NB4 (cell line): ENCODE measurements at places on chromosomes 4 and X.

GRCh38 chr4:89868999-89869589 is 25.6 kb upstream of the MMRN1 start:
- no peak for DNase-seq

GRCh38 chr4:152150214-152150613 is 385.7 kb downstream of the FBXW7 start:
- DNase-seq: no peak

DNA sequence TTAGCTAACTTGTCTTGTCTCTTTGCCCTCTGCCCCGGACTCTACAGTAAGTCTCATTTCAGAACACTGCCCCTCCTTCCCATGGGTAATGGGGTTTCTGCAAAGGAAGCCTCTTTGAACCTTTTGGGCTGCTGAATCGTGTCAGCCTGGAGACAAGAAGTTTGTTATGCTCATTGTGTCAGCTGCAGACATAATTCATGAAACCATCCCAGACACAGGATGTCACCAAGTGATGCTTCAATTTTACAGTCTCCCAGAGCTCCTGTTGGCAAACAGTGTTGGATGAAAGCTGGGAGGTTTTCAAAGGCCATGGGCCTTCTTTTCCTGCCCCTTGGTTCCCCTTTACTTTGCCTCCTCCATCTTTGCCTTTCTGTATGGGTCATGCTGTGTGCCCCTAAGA is 223.1 kb upstream of the TAPT1 start:
- no peak for DNase-seq

DNA sequence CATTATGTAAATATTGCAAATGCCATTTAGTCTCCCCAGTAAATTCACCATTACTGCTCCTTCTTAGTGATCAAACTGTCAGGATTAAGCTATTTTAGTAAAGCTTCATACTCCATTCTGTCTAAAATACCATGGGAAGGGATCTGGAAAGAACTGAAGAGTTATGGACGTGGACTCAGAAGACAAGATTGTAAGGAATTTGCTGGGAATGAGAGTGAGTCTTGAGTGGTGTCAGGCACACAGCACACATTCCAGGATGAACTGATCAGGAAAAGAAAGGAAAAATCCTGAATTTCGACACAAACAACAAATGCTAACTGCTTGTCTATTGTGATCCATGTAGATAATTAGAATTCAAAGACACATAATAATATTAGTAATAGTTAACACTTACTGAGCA is 311.0 kb downstream of the CENPC start:
- DNase-seq: no peak

- no peak for DNase-seq
Observed at GRCh38 chr4:81512757-81513501, 41.2 kb upstream of the RASGEF1B start.

DNA sequence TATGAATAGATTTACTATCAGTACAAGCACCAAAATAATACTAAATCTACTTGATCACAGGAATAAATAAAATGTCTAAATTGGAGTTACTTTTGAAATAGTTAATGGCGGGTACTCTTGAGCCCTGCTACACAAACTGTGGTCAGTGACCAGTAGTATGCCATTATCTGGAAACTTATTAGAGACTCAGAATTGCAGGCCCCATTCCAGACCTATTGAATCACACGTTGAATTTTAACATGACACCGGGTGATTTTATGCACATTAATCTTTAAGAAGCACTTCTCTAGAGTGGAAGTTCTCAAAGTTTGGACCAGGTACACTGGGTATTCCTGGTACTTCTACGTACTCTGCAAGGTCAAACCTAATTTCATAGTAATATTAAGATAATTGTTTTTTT is 660.0 kb upstream of the POU3F4 start:
- no peak for DNase-seq

DNA sequence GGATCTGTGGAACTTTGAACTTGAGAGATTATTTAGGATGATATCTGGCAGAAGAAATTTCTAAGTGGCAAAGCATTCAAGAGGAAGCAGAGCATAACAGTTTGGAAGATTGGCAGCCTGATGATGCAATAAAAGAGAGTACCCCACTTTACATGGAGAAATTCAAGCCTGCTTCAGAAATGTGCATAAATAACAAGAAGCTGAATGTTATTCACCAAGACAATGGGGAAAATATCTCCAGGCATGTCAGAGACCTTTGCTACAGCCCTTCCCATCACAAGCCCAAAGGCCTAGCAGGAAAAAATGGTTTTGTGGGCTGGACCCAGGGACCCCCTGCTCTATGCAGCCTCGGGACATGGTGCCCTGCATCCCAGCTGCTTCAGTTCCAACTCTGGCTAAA is 420.8 kb downstream of the DTHD1 start:
- DNase-seq: no peak

- no peak for DNase-seq
Observed at GRCh38 chr4:95508421-95508820, 40.4 kb downstream of the UNC5C start.
